Neural crest cell (in vitro differentiated cells): ENCODE measurements at places on chromosomes 3 and 15. TPM values are rescaled to one million over a fixed set of nuclear protein-coding genes. Genes with fewer than 3 reads are reported as not detected.

GRCh38 chr15:36356978-36357601, 222.3 kb upstream of the CDIN1 start:
- no peak for DNase-seq

GRCh38 chr15:64776402-64776786, 1.0 kb upstream of the RBPMS2 start:
- DNase-seq: no peak

DNA sequence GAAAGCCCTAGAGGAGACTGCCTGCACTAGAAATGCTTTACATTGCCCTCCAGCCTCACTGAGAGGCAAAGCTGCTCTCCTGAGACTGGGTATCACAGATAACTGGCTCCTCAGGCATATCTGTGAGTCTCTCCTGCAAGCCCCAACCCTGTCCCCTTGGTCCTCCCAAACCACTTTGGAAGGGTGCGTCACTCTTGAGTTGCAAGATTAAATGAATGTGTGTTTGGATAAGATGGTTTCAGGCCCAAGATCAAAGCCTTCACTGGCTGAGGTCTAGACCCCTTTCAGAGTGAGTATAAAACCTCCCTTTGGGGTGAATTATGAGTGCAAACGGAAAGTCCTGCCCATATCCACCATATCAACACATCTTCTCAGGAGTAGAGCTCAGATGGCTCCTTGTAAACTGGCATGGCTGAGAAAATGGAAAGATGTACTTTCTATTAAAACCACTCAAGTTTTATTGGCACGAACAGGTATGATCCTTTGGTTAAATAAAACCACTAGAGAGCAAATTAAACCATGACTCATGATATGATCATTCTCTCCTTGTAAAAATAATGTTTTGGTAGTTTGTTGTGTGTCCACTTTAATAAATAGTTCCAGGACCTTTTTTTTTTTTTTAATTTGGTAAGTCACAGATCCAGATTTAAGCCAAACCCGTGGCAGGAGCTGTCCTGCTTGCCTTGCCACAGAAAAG, 164.0 kb downstream of the CHST2 start:
- no peak for DNase-seq

The PLA1A gene
- total RNA-seq: not detected in 2 replicates

The BAHD1 gene
- total RNA-seq: 25.6 and 26.4 TPM in 2 replicates

The GOLGA6L7 gene
- total RNA-seq: not detected in 2 replicates
